Aorta (tissue), 5 donors: ENCODE measurements at places on chromosomes 1 and 21. TPM values are rescaled to one million over a fixed set of nuclear protein-coding genes. Genes with fewer than 3 reads are reported as not detected.
A peak's percentile ranks its signal among the peaks of the same experiment; 100 is the strongest.

DNA sequence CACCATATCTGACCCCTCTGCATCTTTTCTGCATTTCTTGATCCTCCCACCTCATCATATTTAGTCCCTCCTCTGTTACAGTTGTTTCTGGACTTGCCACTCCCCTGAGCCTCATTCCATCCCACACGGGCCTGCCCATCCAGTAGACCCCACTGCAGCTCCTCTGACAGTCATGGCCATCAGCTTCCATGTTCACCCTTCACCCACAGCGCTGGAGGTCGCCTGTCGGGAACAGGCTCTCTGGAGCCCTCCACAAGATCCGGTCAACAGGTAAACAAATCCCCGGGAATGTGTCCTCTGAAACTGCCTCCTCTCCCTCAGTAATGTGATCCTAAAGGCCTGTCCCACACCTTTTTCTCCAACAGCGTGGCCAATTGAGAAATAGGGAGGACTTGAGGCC lies 31.3 kb downstream of the SYF2 start:
- no peaks in the 10 kb centered on the region for H3K4me1 ChIP-seq
- no peaks in the 10 kb centered on the region for H3K36me3 ChIP-seq
- no peak overlapping the region for H3K27ac ChIP-seq
- no peaks in the 10 kb centered on the region for H3K27me3 ChIP-seq

DNA sequence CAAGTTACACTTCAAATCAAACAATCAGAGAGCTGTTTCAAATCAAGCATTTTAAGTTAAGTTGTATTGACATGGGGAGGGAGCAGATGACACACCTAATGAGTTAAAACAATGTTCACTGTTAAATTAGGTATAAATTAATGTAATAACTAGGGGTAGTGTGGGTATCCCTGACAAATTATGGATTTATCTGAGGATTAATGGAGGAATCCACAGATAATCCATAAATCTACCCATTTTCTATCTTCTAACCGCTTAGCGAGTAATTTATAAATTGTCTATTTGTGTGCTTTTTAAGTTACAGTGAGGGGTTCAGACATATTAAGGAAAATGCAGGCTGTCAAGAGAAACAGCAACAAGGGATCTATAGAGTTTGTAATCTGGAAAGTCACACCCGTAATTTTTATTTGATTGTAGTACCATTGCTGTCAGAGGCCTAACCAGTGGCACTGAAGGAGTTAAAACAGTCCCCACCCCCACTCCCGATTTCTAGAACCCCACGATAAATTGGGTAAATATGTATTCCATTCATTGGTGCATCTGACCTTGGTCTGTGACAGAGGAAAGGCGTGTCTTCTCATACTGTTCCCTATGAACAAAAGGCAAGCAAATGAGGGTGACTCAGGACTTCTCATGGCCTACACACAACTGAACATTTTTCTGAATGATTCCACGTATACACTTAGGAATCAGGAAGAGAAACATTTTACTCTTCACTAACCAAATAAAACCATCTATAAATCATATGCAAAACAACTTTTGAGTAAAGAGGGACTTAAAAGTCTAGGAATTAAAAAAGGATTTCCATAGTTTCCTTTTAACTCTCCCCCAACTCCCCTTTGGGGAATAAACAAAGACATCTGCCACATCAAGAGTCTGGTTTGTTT lies 7.4 kb downstream of the IRF2BP2 start:
- no peaks in the 10 kb centered on the region for H3K4me1 ChIP-seq
- peak overlapping the region; percentile 76 for H3K27ac ChIP-seq

- H3K4me3 ChIP-seq = no peak overlapping the region
- H3K27me3 ChIP-seq = no peaks in the 10 kb centered on the region
- H3K36me3 ChIP-seq = no peaks in the 10 kb centered on the region
- no peaks in the 10 kb centered on the region for H3K4me1 ChIP-seq
These were observed 149.2 kb downstream of the CLIC6 start for GRCh38 chr21:34817821-34818661.

DNA sequence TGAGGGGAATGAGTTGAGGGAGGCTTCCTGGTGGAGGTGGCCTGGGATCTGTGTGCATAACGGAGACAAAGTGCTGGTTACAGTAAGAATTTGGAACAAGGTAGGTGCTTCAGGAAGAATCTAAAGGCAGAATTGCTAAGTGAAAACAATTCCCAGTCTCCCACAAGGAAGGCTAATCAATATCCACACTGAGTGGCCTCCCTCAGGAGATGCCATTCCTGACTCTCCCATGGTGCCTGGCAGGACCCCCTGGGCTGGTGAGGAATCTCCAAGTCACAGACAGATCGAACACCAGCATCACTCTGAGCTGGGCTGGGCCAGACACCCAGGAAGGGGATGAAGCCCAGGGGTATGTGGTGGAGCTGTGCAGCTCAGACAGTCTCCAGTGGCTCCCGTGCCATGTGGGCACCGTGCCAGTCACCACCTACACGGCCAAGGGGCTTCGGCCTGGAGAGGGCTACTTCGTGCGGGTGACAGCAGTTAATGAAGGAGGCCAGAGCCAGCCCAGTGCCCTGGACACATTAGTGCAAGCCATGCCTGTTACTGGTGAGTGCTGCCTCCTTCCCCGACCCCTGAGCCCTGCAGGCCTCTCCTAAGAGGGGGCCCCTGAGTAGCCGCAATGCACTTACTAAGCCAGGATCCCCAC lies 30.7 kb downstream of the IGFN1 start:
- no peaks in the 10 kb centered on the region for H3K4me1 ChIP-seq
- DNase-seq = no peak
- no peak overlapping the region for H3K27ac ChIP-seq
- no peak overlapping the region for H3K4me3 ChIP-seq
- H3K27me3 ChIP-seq = no peaks in the 10 kb centered on the region
- no peaks in the 10 kb centered on the region for H3K36me3 ChIP-seq

DNA sequence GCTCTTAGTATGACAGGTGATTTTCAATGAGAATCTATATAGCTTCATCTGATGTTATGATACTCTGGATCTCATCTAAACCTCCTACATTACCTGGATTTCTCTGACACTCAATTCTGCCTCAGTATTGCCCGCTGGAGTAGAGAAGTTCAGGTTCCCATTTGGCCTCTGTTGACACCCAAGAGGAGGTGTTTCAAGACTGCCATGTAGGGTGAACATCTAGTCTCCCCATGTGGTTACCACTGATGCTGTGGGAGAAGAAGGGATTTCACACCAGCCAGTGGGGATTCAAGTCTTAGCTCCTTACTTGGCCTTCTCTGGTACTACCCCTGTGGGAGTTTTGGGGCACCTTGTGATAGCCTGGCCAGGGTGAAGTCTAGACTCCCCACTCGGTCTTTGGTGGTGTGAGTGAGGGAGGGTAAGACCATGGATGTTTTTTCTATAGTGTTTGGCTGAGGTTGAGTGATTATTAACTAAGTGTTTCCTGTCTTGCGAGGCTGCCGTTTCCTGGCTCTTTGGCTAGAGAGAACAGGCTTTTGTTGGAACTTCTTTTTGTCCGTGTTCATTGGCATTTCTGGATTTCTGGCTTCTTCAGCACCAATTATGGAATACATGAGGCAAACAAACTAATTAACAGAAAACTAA lies 90.7 kb downstream of the RHOU start:
- no peaks in the 10 kb centered on the region for H3K27me3 ChIP-seq
- no peaks in the 10 kb centered on the region for H3K36me3 ChIP-seq
- no peak for DNase-seq
- H3K4me1 ChIP-seq = no peaks in the 10 kb centered on the region

DNA sequence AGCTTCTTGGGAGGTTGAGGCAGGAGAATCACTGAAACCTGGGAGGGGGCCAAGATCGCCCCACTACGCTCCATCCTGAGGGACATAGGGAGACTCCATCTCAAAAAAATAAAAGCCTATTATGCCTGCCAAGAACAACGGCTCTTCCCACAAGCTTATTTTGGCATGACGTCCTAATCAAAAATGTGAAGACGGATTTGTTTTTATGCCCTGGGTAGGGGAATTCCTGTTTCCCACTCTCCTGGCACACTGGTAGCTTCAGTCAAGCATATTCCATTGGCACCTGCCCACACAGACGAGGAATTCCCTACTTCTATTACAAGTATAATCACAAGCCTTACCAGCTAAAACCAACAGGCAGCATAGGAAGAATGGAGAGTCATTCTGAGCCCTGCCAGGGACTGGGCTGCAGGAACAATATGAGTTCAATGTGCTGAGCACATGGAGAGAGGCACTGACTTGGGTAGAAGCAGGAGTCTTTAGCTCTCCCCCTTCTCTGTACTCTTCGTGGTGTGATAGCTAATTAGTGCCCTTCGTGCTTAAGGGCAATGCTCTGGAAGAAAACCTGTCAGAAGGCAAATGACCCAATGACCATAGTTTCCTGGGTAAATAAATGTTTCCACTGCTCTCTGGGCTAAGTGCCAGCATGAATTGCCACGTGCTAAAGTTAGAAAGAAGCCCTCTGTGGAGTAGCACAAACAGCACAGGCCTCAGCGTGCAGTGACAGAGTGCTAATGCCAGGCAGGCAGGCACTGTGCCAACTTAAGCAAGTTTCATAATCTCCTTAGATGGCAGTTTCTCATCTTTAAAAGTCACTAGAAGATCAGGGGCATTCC lies 16.8 kb downstream of the TNFSF4 start:
- H3K27me3 ChIP-seq = no peaks in the 10 kb centered on the region
- H3K27ac ChIP-seq = peak overlapping the region; percentile 96
- no peaks in the 10 kb centered on the region for H3K4me1 ChIP-seq

- no peak for DNase-seq
- no peaks in the 10 kb centered on the region for H3K36me3 ChIP-seq
- no peak overlapping the region for H3K4me3 ChIP-seq
- H3K27me3 ChIP-seq = no peaks in the 10 kb centered on the region
- no peaks in the 10 kb centered on the region for H3K4me1 ChIP-seq
These were observed 276.4 kb upstream of the PLXNA2 start for GRCh38 chr1:208520438-208521099.

DNA sequence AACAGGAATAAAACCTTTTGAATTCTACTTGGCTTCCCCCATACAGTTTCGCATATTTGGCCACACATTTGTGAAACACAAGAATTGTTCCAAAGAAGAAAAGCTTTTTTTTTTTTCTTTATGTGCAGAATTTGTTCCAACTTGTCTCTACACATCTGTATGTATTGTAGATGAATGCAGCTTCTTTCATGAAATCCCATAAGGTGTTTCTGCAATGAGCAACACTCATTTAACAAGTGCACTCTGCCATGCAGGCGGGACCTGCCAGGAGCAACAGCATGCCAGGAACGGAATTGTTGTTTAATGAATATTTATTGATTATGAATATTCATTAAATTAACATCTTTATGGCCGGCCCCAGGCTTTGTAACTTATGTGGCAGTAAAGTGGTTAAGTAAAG lies 1075.0 kb downstream of the TTLL7 start:
- no peaks in the 10 kb centered on the region for H3K4me1 ChIP-seq
- H3K36me3 ChIP-seq = no peaks in the 10 kb centered on the region
- H3K4me3 ChIP-seq = no peak overlapping the region

DNA sequence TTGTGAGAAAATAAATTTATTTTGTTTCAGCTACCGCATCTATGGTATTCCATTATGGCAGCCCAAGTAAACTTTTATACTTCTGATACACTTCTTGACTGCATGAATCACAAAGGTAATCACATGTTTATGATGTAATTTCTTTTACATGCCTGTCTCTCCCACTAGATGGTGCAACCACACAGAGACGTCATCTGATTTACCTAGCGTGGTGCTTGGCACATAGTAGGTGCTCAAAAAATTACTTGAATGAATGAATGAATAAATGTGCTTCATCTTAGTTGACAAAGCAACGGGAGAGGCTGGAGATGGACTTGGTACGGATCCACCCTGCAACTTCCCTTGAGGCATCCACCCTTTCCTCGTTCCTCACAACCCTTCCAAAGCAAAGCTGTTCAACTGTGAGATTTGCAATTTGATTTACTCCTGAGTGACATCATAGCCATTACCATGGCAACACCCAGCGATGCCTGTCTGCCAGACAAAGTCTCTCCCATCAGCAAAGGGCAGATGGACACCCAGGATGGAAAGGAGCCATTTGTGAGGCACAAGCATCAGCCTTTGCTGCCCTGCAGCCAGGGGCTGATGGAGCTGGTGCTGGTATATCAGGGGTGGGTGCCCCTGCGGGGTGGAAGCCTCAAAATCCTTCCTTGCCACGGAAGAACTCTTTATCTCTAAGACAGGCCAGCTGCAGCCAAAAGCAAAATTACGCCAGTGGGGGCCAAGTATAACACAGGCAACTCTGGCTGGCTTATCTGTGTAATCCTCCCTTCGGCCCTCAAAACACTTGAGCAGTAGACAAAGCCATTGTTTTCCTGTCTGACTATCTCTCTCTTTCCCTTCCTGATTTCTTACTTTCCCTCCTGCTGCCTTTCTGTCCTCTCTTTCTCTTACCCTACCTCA lies 18.9 kb upstream of the VWA5B1 start:
- H3K36me3 ChIP-seq = no peaks in the 10 kb centered on the region
- H3K4me1 ChIP-seq = no peaks in the 10 kb centered on the region
- no peak overlapping the region for H3K27ac ChIP-seq
- H3K27me3 ChIP-seq = no peaks in the 10 kb centered on the region
- H3K4me3 ChIP-seq = no peak overlapping the region

GRCh38 chr1:12052008-12052573 lies 11.0 kb upstream of the TNFRSF8 start:
- no peaks in the 10 kb centered on the region for H3K27me3 ChIP-seq
- H3K36me3 ChIP-seq = no peaks in the 10 kb centered on the region
- no peak overlapping the region for H3K4me3 ChIP-seq
- no peaks in the 10 kb centered on the region for H3K4me1 ChIP-seq

DNA sequence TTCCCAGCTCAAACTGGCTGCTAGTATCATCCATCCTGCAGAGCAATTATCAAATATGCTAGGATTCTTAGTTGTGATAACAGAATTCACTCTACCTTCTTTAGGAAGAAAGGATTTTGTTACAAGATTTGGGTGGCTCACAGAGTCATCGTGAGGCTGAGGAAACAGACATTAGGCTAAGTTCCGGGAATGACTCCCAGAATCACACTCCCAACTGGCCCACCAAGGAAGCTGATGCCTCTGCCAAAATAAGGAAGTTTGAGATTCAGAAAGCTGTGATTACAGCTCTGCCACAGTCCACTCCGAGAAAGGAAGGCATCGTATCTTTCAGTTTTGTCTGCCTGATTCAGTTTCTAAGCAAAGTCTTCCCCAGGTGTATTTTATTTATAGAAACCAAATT lies 50.6 kb upstream of the LYPLAL1 start:
- H3K36me3 ChIP-seq = no peaks in the 10 kb centered on the region
- no peak for DNase-seq
- H3K27me3 ChIP-seq = no peaks in the 10 kb centered on the region
- no peaks in the 10 kb centered on the region for H3K4me1 ChIP-seq
- no peak overlapping the region for H3K4me3 ChIP-seq

- no peaks in the 10 kb centered on the region for H3K27me3 ChIP-seq
- H3K4me1 ChIP-seq = no peaks in the 10 kb centered on the region
- DNase-seq = no peak
- no peak overlapping the region for H3K4me3 ChIP-seq
These were observed 310.0 kb upstream of the SNX7 start for GRCh38 chr1:98351561-98351960.

- no peak for DNase-seq
- H3K27ac ChIP-seq = no peak overlapping the region
- H3K27me3 ChIP-seq = no peaks in the 10 kb centered on the region
- H3K4me1 ChIP-seq = no peaks in the 10 kb centered on the region
- no peaks in the 10 kb centered on the region for H3K36me3 ChIP-seq
These were observed 1.5 kb downstream of the RNF186 start for GRCh38 chr1:19813643-19813960.

The OR2L8 gene
- not detected for total RNA-seq

The PYCR2 gene
- 47.8 TPM for total RNA-seq

The LAD1 gene
- not detected for total RNA-seq

The GBP1 gene
- 62.6 TPM for total RNA-seq

The OBSCN gene
- total RNA-seq = 5.9 TPM

The TACSTD2 gene
- total RNA-seq = 4.6 TPM

The KCND3 gene
- total RNA-seq = 25.3 TPM

The HMGN2 gene
- 153 TPM for total RNA-seq

The PPFIA4 gene
- 20.2 TPM for total RNA-seq

The CFAP410 gene
- 19.4 TPM for total RNA-seq

The OR10K1 gene
- 0.09 TPM for total RNA-seq
